NCI-H1694 treated with DMSO at 0.1 percent for 48 hours (cell line): ENCODE measurements at places on chromosomes 12 and 14.

DNA sequence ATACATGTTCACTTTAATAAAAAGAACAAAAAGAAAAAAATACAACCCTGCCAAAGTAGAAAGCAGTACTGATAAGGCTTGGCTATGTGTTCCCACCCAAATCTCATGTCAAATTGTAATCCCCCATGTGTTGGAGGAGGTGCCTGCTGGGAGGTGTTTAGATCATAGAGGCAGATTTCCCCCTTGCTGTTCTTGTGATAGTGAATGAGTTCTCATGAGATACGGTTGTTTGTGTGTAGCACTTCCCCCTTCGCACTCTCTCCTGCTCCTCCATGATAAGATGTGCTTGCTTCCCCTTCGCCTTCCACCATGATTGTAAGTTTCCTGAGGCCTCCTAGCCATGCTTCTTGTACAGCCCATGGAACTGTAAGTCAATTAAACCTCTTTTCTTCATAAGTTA lies 59.9 kb downstream of the USP15 start:
- DNase-seq: no peak

DNA sequence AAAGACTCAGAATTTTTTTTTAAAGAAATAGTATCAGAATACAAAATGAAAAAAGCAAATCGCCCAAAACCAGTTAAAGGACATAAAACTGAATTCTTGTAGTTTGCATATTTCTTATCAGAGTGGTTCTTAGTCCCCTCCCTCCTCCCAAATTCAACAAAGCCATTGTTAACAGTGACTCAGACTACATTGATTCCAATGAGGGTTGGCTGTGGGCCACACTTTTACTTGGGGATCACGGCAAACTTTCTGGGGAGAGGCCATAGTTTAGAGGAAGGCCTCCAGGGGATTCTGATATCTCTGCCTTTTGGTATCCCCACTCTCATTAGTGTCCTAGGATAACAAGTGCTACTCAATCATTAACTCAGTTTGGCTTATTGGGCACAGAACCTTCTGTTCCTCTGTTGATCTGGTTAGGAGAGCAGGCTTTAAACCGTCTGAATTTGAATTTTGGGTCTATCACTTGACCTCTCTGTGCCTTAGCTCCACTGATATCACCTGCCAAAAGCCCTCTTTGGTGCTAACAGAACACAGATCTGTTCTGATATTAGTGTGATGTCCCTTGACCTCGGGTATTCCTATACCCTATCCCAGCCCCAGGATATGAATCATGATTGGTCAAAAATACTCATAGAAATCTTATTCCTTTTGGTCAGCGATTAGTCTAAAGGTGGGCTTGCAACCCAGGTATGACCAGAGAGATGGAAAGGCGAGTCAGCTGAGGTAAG lies 45.2 kb upstream of the APPL2 start:
- DNase-seq: no peak

- no peak for DNase-seq
These were observed 71.0 kb downstream of the RFLNA start for GRCh38 chr12:124365726-124366430.

GRCh38 chr14:67186172-67186768 lies 3.0 kb upstream of the GARIN2 start:
- no peak for DNase-seq

DNA sequence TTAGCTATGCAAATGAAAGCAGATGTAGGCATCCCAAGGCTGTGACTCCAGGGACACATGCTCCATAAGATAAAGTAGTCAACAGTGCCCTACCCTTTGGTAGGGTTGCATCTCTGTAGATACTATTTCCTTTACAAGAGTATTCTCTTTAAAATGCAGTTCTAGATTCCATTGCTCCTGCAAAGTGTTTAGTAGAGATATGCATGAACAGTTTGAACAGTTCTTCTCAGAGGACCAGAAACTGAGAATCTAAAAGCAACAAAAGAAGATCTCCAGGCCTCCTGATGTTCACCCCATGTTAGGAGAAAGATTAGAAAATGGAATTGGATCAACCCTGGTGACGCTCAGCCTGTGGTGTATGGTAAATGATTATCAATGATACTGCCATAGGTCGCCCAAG lies 121.2 kb downstream of the KCNK10 start:
- no peak for DNase-seq

DNA sequence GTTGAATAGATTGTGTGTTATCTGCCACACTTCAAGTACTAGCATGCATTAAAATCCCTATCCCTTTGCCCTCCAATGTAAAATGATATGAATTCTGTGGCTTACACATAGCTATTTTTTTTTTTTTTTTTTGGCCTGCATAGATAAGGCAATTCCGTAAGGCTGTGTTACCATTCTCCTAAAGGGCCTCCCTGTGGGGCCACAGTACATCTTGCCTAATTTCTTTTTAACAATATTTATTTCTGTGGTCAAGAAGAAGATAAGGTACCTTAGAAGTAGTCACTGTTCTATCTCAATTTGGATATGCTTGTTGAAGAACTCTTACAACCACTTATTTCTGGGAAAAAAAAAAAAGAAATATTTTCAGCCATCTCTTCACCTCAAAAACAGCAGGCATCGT lies 19.8 kb downstream of the FLRT2 start:
- DNase-seq: no peak

- no peak for DNase-seq
These were observed 53.5 kb downstream of the ADGRD1 start for GRCh38 chr12:131007031-131007739.

- DNase-seq: no peak
These were observed 2.6 kb upstream of the DDX47 start for GRCh38 chr12:12810553-12811021.

GRCh38 chr12:114710151-114710550 lies 26.2 kb upstream of the TBX3 start:
- DNase-seq: no peak

- no peak for DNase-seq
These were observed 39.0 kb downstream of the PAX9 start for GRCh38 chr14:36700651-36701050.

DNA sequence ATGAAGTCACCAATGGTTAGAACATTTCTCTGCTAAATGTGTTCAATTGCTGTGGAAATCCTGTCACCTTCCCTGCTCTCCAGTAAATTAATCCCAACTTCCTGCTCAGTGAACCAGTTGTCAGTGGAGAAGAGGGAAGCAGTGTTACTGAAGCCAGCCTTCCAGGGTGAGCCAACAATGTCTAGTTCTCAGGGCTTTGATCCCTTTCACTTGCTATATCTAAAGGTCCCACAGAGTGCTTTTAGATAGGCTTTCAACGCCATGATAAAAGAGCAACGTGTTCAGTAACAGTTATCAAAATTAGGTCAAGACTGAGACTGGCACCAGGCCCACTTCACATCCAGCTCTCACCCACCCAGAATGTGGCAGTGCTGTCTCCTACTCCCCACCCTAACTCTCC lies 139.7 kb downstream of the KCNH5 start:
- DNase-seq: no peak

GRCh38 chr14:24269910-24270536 lies 1.4 kb downstream of the RABGGTA start:
- no peak for DNase-seq

DNA sequence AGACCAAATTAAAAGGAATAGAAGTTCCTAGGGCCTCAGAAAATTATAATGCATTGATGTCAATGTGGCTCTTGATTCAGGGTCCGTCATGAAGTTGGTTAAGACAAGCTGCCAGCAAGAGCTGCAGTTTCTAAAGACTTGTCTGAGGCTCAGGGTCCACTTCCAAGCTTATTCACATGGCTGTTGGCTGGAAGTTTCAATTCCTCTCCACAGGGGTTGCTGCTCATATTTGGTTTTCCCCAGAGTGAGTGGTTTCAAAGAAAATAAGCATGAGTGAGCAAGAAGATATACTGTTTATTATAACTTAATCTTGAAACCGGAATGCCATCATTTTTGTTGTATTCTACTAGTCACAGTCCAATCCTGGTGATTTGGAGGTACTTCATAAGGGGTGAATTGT lies 1247.4 kb downstream of the LRFN5 start:
- DNase-seq: no peak

DNA sequence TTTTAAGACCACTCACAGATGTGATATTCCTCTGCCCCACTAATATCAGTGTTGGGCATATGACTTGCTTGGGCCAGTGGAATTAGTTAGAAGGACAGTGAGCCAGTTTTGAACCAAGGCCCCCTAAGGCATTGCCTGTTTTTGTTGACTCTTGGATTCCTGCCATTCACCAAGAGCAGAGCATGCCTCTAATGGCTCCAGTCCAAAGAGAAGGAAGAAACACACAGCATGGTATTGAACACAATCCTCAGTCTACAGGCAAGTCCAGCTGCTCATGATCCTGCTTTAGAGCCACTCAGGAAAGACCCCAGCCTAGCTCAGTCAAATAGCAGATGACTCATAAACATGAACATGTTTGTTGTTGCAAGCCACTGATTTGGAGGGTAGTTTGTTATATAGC lies 1201.5 kb downstream of the BCL11B start:
- no peak for DNase-seq

- DNase-seq: no peak
These were observed 15.9 kb downstream of the ZNF641 start for GRCh38 chr12:48334808-48335207.

- peak; percentile 56 for DNase-seq
These were observed 6.9 kb upstream of the ADCY6 start for GRCh38 chr12:48795550-48796455.

DNA sequence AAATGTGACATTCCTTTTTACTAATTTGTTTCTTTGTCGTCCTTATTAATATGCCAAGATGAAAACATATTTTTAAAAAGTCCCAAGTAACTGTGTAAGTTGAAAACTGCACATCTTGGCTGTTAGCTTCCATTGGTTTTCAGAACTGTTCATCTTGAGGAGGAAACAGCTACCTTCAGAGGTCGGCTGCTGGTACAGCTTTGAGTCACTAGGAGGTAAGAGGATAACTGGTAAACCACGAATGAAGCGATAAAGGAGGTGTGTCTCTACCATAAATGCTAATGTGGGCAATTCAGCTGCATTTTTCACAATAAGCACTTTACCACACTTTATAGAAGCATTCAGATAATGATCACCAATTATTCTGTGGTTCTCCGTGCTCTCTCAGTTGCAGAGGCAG lies 137.5 kb upstream of the KRAS start:
- no peak for DNase-seq

DNA sequence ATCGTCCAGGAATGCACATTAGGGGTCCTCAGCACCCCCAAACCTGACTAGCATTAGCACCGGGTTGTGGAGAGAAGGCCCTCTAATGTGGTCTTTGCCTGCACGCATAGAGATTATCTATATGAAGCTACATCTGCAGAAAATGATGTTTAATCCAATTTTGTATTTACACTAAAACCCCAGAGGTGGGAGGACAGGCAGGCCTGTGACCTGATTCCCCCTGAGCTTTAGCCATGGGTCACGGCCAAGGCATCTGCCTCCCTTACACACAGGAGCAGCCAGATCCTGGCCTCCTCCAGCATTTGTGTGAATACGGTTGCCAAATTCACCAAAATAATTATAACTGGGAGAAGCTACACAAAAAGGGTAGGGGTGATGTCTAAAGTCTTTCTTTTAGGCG lies 7.0 kb downstream of the APOLD1 start:
- no peak for DNase-seq
